Left ventricle myocardium inferior (tissue), 1 donor: ENCODE measurements at places on chromosomes 2 and 18. TPM values are rescaled to one million over a fixed set of nuclear protein-coding genes. Genes with fewer than 3 reads are reported as not detected.
A peak's percentile ranks its signal among the peaks of the same experiment; 100 is the strongest.

- no peak for DNase-seq
Observed at GRCh38 chr18:41593171-41593675, 361.8 kb upstream of the PIK3C3 start.

The LIMS4 gene
- 2.1 TPM for total RNA-seq

DNA sequence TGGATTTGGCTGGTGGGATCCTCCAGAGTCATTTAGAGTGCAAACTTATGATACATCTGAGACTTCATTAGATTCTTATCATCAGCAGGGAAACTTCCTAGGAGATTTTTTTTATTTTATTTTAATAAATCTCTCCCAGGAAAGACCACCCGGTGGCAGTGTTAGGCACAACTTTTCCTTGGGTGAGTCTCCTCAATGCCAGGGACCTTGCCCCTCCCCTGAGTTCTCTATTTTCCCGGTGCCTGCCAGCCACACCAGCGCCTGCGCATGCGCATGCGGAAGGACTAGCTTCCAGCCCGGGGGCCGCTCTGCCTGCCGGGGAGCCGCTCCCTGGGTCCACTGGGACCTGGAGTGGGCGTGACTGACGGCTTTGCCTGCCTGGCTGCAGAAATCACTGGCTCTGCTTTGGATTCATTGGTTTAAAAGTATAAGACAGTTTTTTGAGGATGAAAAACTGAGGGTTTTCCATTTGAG is 86.6 kb downstream of the TMEM182 start:
- DNase-seq = peak; percentile 85

The DUSP2 gene
- total RNA-seq = 0.82 TPM

- DNase-seq = no peak
Observed at GRCh38 chr2:149009576-149010461, 28.7 kb upstream of the LYPD6B start.

The CCDC141 gene
- 208 TPM for total RNA-seq

The PXDN gene
- 15.7 TPM for total RNA-seq

The CDH2 gene
- total RNA-seq = 370 TPM

The TTC31 gene
- 9.5 TPM for total RNA-seq

DNA sequence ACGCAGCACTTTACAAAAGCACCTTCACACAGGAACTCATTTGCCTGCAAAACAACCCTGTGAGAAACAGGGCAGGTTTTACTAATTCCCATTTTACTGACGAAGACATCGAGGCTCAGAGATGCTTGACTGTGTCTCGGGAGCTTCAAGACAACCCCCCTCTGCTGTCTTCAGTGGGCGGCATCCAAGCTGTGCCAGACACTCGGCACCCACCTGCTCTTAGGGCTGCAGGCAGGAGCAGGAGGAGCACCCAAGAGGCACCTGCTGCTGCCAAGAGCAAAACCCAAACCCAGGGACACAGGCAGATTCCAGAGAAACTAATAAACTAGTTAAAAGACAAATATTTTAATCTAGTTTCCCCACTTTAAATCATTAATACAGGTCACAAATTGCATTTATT is 67.9 kb downstream of the PPP4R1 start:
- DNase-seq = no peak

GRCh38 chr2:30527411-30527810 is 80.4 kb downstream of the LCLAT1 start:
- no peak for DNase-seq

The EGR4 gene
- total RNA-seq = not detected

The HOXD4 gene
- total RNA-seq = not detected

DNA sequence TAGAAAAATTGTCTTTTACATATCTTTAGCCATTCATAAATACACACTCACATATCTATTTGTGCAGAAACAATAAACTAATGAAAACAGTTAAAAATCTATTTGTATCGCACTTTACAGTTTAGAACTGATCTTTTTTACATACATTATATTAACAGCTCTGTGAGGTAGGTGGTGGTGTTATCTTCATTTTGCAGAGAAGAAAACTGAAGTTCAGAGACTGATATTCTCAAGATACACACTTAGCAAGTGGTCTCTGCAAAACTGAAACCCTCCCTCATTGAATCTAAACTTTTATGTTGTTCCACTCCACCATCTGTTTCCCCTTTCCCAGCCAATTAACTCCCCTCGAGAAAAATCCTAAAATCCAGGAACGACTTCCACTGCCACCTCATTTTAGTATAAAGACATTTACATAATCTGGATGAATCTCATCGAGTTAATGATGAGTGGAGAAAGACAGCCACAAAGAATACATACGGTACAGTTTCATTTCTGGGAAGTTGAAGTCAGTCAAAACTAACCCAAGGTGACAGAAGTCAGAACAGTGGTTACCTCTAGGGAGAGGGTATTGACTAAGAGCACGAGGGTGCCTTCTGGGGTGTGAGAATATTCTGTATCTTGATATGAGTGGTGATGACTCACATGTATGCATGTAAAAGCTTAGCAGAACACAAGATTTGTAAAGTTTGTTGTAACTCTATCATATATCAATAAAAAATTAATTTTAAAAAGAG is 524.2 kb upstream of the TCF4 start:
- DNase-seq = no peak

DNA sequence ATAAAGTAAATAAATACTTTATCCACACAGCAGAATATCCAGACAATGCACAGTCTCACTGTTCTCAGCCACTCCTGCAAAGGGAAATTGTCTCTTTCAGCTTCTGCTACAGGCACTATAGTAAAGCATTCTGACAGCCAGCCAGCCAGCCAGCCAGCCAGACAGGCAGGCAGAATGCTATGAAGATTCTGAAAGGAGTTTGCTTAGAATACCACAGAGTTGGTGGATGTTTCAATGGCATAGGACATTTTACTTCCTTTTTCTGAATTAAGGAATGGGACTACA is 116.1 kb upstream of the CYP26B1 start:
- DNase-seq = no peak

- DNase-seq = no peak
Observed at GRCh38 chr2:59588286-59588685, 965.2 kb downstream of the BCL11A start.

DNA sequence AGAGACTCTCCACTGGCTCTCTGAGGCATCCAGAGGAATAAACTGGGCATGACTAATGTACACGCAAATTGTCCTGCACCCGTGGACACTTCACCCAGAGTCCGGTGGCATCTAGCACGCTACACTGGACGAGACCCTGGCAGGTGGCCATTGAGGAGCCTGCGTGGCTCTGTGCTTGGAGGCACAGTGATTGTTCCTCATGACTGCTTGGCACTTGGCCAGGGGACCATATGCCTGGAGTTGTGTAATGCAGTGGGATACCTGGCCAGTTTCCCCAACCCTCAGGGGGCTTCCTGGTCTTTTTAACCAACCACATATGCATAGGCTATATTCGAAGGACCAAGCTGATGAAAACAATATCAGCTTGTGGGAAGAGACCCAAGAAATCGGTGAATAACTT is 66.6 kb downstream of the MTCL1 start:
- peak; percentile 61 for DNase-seq

- DNase-seq = no peak
Observed at GRCh38 chr2:110960954-110961353, 159.8 kb upstream of the BCL2L11 start.

- DNase-seq = no peak
Observed at GRCh38 chr2:171652416-171652785, 34.9 kb upstream of the DYNC1I2 start.

DNA sequence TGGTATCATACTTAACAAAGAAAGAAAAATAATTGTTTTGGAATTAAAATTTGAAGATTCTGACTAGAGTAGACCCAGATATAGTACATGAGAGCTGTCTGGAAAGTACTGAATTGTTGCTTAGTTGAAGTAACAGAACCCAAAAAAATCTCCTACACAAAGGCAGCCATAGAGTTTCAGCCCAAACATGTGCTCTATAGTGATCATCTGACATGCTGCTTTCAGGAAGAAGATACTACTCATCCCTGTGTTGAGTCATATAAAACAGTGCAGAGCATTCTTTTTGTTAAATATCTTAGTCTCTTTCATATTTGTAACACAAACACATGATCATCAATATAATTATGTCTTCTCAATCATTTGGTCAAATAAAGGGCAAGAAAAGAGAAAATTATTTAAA is 84.8 kb upstream of the PTPRM start:
- DNase-seq = no peak

- no peak for DNase-seq
Observed at GRCh38 chr18:62808123-62808522, 92.8 kb downstream of the PHLPP1 start.

The PER2 gene
- 3.4 TPM for total RNA-seq

GRCh38 chr18:47345291-47345690 is 93.8 kb upstream of the SKOR2 start:
- no peak for DNase-seq

DNA sequence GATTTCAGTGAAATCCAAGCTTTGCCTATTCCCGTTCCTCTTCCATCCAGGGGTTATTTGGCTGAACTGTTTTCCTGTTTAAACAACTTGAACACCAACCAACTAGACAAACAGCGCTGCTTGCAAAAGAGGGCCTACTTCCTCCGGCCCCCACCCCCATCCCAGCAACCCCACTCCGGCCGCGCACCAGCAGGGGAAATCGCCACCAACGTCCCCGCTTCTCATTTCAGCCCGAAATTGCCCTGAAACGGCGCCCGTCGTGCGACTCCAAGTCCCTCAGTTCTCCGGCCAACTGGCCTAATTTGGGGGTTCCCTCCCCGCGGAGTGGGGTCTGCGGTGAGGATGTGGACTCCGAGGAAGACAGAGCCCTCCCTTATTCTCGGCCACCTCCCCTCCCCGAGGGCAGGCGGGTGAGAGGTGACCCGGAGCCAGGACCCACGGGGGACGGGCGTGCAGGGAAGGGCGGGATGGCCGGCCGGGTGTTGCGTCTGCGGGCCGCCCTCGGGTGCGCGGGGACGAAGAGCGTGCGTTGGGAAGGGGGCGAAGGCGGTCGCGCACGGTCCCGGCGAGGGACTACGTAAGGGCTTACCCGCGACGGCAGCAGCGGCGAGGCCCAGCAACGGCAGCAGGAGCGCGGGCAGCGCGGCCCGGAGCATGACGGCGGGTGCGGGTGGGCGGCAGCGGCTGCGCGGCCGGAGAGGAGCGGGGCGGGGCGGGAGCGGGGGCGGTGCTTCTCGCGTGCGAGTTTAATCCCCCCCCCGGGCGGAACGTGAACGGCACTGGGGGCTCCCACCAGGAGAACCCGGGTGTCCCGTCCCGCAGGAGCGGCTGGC is at the start of gene CD302:
CD302 (minus strand) TSS at position 666 of the 833 bp plus-strand sequence; CDS start at position 656, 10 bp downstream.
- DNase-seq = peak; percentile 86

DNA sequence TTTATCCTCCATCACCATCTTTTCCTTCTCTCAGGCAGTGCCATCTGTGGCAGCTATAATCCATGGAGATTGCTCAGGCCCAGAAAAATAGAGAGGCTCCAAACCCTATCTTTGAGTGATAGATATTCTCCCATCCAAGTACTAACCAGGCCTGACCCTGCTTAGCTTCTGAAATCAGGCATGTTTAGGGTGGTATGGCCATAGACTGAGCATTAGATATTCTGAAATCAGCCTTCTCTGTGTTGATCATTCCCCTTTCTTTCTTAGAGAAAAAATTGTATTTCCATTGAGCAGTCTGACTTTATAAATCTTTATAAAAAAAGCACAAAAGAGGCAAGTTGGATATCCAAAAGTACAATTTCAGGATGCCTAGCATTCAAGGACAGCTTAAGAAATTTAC is 131.5 kb upstream of the ACVR2A start:
- no peak for DNase-seq

- DNase-seq = no peak
Observed at GRCh38 chr18:57775937-57776336, 27.2 kb downstream of the ATP8B1 start.

The LCT gene
- total RNA-seq = not detected

GRCh38 chr2:10009811-10010781 is 33.3 kb upstream of the KLF11 start:
- peak; percentile 88 for DNase-seq

DNA sequence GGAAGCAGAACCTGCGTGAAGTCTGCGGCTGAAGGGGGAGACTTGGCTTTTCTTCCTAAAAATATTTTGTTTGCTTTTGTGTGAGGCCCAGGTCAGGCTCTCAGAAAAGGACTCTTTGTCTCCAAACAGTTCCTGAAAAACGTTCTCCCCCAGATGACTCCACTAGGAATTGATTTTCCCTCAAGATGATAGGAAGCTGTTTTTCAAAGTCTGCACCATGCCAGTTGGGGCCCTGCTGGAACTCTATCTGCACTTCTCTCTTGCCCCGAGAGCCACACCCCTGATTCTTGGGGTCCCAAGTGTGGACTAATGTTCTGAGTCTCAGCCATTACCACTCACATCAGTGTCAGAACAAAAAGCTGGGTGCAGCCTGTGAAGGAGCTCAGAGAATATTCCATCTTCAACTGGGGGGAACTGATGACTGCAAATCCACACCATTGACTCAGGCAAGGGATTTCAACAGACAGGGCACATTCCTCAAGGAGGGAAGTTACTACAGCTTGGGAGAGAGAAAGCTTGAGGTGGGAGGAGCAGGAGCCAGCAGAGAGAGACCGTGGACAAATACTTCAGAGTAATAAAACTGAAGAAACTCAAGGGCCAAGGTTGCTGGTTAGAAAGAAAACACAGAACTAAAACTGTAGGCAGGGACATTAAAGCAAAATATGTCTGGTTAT is 768.3 kb downstream of the RNF144A start:
- no peak for DNase-seq

- DNase-seq = no peak
Observed at GRCh38 chr2:30559544-30560275, 112.7 kb downstream of the LCLAT1 start.

- no peak for DNase-seq
Observed at GRCh38 chr2:240227538-240228428, 87.3 kb upstream of the OTOS start.
